Activated gamma-delta T cell treated with Interleukin-2 at 50 U/mL for 16 hours (primary cell): ENCODE measurements at places on chromosomes 11 and 22.

DNA sequence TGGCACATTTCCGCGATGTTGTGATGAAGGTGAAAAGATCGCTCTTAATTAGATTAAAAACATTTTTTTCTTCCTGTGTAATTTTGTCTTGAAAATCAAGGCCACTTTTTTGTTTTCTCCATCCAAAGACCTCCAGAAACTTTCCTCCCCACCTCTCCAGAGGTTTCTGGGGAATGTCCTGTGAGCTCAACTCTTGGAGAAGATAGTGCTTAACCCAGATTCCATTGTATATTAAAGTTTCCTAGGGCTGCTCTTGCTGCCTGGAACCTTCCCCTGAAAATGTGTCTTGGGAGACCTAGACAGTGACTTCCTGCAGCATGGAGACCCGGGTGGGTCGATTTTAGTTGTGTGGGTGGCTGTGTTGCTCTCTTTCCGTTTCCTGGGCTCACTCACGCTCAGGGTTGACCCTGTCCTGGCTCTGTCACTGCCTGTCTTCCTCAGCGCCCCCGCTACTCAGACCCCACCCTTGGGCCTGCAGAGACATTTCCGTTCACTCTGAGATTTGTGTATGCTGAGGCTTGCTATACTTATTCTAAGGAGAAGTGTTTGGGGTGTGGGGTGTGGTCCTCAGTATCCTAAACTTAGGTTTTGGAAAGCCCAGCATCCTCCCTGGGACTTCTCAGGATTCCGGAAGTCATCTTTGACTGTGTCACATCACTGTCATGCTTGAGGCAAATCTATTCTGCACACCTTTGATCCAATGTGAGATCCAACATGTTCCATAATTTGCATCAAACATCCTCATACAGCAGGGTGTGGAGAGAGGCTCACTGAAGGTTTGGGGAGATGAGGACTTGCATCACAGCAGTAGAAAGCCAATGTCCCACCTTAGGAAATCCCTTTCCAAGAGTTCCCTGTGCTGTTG, 47.2 kb downstream of the KCNQ1OT1 start:
- DNase-seq = no peak

DNA sequence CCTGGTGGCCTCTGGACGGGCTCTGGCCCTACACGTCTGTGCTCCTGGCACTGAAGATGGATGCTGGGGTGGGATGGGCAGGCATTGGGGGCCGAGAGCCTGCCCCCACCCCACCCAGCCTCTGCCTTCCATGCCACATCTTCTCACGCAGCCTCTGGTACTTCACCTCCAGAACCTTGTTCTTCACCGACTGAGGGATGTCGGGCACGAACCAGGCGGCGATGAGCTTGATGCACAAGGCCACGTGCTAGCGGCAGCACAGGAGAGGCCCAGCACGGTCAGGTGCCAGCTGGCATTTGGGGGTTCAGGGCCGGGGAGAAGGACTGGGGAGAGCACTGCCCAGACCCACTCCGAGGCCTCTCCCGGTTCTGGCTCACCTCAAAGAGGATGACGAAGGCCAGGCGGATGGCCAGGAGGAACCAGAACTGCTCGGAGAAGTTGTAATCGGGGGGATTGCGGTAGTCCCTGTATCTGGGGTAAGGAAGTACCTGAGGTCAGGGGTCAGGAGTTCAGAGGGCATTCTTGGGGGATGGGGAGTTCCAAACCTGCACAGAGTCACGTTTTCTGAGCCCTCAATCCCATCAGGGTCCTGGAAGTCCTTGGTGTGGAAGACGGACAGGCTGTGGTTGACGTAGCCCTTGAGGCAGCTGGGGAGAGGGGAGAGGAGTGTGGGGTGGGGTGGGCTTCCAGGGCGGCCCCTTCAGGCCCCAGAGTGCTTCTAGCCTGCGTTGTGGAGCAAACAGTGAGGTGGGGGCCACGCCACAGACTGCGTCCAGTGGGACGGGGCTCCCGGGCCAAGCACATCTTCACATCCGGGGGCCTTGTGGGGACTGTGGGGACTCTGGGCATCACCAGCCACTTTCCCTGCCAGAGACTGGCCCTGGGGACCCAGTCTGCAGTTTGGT, 3.8 kb upstream of the SIGIRR start:
- DNase-seq = no peak

DNA sequence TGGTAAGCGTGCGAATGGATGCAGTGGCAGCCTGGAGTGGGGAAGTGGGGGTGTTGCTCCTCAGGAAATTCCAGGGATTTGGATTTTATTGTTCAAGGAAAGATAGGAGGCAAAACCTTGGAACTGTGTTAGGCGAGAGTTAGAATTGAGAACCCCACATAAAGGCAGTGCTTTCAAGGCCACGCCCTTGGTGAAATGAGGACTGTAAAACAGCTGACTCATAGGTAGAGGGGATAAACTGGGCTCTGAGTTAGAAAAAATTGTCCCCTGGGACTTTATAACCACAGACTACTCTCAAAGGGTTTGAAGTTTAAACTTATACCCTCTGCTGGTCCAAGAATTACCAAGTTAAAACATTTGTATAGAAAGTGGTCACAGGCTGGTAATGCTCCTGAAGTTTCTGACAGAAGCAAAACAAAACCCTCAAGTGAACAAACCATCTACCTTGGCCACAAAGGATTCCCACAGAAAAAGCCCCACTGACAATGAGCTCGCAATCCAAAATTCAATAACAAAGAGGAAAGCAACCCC, 250.3 kb upstream of the TBCEL start:
- DNase-seq = no peak

GRCh38 chr11:12727563-12728211, 53.5 kb downstream of the TEAD1 start:
- DNase-seq = no peak

DNA sequence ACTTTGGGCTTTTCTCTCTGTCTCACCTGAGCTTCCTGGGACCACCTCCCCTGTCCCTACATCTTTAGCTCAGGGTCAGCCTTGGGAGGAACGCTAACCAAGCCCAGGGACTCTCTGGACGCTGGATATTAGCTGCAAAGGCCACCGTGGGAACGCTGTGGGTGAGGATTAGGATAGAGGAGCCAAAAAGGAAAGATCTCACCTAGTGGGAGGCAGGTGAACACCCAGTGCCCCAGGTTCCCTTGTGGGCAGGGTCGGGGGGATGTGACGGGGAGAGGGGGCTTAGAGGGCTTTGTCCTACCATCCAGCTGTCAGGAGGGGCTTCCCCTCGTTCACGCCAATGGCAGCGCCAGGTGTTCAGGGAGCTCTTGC, 50.2 kb downstream of the LINC01488 start:
- DNase-seq = no peak

DNA sequence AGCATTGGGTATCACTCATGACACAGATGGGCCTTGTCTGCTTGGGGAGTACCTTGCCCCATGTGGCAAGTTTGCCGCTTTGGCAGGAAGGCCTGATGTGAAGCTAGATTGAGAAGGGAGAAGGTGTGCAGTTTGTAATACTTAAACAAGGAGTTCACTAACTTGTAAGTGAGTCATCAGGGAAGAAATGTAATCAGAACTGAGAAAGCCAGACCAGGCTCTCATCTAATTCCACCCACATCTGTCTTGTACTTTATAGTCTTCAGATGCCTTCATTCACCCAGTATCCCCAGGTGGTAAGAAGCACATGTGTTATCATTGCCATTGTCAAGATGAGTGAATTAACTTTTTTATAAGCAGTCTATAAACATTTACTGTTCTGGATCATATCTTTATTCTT, 116.0 kb upstream of the DDI1 start:
- no peak for DNase-seq

DNA sequence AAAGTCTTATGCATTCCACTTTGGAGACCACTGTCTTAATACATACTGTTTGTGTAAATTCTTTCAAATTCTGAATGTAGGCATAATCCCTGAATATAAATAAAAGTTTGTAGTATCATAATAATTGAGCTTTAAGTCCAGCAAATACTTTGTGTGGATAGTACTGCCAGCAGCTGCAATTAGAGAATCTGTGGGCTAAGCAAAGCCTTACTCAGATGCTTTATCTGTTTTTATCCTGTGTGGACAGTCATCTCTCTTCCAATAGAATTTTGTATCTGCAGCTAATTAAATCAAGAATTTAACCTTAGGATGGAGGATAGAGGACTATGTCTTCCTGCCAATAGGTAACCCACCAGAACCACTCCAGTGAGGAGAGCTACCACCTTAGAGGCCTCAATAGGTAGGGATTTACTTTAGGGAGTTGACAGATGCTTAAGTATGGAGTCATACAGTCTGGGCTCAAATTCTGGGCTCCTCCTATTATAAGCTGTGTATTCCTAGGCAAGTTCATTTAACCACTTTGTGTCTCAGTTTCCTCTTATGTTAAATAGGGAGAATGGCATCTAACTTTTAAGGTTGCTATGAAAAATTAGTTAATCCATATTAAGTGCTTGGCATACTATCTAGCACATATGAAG, 71.1 kb downstream of the STIM1 start:
- no peak for DNase-seq

- DNase-seq = no peak
Observed at GRCh38 chr11:95241681-95242081, 10.7 kb upstream of the SESN3 start.

GRCh38 chr11:110089617-110090282, 3.4 kb upstream of the ZC3H12C start:
- no peak for DNase-seq

- peak; percentile 89 for DNase-seq
Observed at GRCh38 chr11:1889224-1889930, 2.3 kb downstream of the PRR33 start.

GRCh38 chr11:128616161-128616560, 28.8 kb upstream of the ETS1 start:
- no peak for DNase-seq

GRCh38 chr11:79095424-79095823, 345.4 kb downstream of the TENM4 start:
- DNase-seq = no peak
